NCI-H2081 (cell line): ENCODE measurements at places on chromosomes 6 and 20.

- no peak for DNase-seq
Observed at GRCh38 chr6:89146718-89147700, 1.2 kb downstream of the PM20D2 start.

- no peak for DNase-seq
Observed at GRCh38 chr6:113306552-113307145, 550.5 kb upstream of the MARCKS start.

- no peak for DNase-seq
Observed at GRCh38 chr20:59411170-59411569, 110.8 kb downstream of the EDN3 start.

DNA sequence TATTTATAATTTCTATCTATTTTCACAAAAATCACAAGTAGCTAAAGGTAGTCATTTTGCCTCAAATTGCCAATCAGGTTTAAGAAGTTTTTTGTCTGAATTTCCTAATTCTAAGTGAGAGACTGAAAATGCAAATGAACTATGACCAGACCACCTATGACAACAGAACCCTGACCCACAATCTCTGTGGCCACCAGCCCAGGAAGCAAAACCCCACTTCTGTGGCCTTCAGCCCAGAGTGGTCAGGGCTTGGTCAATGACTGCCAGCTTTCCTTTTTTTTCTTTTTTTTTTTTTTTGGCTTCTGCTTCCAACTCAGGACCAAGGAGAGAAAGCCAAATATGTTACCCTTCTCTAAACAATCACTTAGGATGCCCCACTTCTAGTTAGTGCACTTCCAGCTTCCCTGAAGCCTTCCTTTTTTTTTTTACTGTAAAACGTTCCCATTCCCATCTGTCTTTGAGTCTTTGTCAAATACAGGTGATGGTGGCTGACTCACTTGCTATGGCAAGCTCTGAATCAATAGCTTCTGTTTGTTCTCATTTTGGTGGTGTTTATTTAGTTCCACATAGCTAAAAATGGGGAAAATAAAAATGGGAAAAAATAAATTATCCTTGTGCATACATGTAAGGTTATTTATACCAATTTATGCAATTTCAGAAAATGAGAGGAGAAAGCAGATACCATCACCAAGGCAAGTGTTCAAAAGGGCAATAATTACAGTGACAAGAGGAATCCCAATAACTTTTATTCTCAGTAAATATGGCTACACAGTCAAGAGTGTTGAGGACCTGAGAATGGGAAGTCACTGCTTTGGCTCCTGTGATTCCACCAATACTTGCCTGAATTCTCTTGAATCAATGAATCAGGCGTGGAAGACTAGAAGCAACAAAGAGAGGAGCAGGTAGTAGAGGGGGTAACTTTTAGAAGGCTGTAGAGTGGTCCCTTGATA lies 170.3 kb upstream of the PDE7B start:
- DNase-seq, result peak; percentile 5

DNA sequence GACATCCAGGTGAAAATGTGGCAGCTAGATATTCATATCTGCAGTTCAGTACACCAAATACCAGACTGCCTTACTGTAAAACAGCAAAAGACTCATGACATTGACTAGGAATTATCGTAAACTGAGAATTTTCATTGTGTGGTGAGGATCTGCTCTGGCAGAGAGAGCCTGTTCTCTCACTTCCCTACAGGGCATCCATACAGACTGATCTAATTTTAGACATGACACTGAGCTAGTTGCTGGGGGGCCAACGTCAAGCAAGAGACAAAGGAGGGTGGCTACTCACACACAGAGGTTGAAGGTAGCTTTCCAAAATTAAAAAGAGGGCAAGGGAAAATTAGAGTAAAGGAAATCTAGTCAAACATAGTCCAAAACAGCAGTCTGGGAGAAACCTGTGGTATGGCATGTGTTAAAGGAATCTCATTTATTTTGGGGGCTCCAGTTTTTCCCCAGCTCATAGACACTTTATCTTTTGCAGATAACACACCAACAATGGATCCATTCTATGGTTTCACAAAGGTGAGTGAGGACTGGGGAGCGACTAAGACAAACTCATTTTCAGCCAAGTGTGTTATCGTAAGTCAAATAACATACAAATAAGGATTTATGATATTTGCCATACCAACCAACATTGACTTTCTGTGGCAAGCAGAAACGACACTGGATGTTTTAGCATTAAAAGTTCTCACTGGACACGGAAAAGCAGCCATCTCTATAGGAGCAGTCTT lies 36.6 kb upstream of the NHSL1 start:
- no peak for DNase-seq

DNA sequence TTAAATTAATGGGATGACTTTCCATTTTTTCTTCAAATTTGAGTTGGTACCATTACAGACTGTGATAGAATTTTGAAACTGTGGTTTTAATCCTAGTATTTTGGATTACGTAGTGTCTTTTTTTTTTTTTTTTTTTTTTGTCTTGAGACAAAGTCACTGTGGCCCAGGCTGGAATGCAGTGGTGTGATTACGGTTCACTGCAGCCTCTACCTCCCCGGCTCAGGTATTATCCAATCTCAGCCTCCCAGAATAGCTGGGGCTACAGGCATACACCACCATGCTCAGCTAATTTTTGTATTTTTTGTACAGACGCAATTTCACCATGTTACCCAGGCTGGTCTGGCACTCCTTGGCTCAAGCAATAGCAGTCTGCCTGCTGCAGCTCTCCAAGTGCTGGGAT lies 87.1 kb downstream of the SOX4 start:
- no peak for DNase-seq

DNA sequence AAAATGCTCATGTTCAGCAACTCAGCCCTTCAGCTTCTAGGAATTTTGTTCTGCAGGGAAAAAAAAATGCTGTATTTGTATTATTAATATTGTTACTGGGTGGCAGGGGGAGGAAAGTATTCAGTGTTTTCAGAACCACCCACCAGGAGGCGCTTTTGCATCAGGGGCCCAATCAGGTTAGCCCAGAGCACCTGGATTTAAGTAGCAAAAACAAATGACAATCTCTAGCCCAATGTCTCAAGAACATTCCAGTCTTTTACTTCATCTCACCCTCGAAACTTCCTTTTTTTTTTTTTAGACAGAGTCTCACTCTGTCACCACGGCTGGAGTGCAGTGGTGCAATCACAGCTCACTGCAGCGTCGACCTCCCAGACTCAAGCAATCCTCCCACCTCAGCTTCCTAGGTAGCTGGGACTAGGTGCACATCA lies 635 bp upstream of the C20orf203 start:
- DNase-seq, result peak; percentile 66

GRCh38 chr6:3023663-3024483 lies 24.2 kb downstream of the NQO2 start:
- DNase-seq, result no peak

- DNase-seq, result no peak
Observed at GRCh38 chr20:3190681-3191111, 13.8 kb downstream of the DDRGK1 start.

GRCh38 chr20:21391185-21391971 lies 5.9 kb downstream of the NKX2-4 start:
- DNase-seq, result no peak

DNA sequence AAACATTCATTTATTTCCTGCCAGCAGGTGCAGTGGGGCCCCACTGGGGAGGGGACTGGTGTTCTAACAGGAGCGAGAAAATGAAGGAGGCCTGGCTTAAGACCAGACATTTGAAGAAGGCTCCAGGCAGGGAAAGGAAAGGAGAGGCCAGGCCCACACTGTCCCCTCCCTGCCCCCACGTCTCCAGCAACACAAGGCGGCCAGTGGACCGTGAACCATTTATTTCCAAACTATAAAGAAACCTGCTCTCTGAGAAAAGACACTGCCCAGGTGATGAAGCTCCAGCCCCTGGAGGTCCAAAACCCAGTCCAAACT lies 41.4 kb upstream of the CDH22 start:
- DNase-seq, result no peak

- no peak for DNase-seq
Observed at GRCh38 chr6:167139761-167140160, 16.9 kb downstream of the CCR6 start.

- no peak for DNase-seq
Observed at GRCh38 chr6:9623985-9624384, 790.9 kb downstream of the TFAP2A start.

- no peak for DNase-seq
Observed at GRCh38 chr20:23129891-23130621, 43.9 kb upstream of the CD93 start.

GRCh38 chr6:56860475-56860874 lies 94.4 kb upstream of the BEND6 start:
- DNase-seq, result no peak
